ENCODE measurements at places on chromosomes 7 and 10.

DNA sequence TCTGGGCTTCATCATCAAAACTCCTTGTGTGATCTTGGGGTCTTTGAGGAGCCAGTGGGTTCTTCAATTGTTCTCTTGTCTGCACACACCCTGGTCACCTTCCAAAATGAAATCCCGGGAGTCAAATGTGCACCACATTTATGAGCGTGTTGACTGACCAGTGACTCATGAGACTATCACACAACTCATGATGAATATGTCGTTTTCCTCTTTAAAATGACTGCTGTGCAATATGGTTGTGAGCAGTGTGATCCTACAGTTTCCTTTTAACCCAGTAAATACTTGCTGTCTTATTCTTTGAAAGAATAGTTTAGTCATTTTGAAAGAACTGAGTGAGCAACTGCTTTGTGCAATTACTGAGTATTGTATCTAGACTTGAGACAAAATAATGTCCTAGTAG lies 149.2 kb downstream of the DYNC1I1 start:
- DNase-seq = no peak

GRCh38 chr7:92768501-92769393 lies 67.6 kb downstream of the CDK6 start:
- DNase-seq = no peak

- no peak for DNase-seq
Measured at GRCh38 chr7:93890041-93890463, 501 bp downstream of the TFPI2 start.

DNA sequence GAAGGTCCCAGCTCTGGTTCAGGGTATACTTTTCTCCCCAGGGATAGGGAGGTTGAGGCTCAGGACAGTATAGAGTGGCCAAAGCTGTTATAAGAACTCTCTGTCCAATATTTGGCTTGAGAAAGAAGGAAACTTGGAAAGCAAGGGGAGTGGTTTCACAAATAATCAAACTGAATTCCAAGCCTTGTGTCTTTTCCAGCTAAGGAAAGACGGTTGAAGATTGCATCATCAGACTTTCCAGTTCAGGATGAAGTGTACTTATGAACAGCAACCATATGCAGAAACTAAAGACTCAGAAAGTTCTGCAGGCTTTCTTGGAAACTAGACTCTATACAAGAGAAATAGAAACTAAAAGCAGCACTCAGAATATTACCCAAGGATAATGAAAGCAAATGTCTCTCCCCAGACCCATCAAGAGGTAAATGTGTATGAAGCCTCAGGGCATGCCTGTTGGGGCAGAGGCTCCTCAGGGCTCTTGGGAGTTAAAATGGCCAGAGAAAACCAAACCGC lies 46.4 kb downstream of the RAMP3 start:
- no peak for DNase-seq

GRCh38 chr7:72504061-72504706 lies 92.0 kb upstream of the CALN1 start:
- no peak for DNase-seq

DNA sequence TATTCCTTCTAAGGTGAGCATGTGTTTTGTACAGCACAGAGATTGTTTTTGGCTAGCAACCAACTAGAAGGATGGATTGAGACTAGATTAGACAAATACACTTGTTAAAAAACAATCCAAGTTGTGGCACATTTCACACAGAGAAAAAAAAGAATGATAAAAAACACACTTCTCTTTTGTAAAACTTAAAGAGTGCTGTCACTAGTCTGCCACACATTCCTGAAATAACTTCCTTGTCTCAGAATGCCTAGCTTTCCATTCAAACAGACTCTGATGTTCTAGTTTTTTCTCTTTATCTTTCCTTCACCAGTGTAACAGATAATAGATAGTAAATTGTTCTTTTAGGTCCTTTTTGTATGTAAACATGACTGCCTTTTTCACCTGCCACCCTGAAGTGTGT lies 11.4 kb downstream of the DLD start:
- no peak for DNase-seq

- no peak for DNase-seq
Measured at GRCh38 chr7:2510909-2511768, 8.4 kb upstream of the LFNG start.

GRCh38 chr10:45375101-45375500 lies 1.1 kb downstream of the ALOX5 start:
- DNase-seq = no peak

- DNase-seq = no peak
Measured at GRCh38 chr7:137658190-137658900, 188.4 kb downstream of the DGKI start.

DNA sequence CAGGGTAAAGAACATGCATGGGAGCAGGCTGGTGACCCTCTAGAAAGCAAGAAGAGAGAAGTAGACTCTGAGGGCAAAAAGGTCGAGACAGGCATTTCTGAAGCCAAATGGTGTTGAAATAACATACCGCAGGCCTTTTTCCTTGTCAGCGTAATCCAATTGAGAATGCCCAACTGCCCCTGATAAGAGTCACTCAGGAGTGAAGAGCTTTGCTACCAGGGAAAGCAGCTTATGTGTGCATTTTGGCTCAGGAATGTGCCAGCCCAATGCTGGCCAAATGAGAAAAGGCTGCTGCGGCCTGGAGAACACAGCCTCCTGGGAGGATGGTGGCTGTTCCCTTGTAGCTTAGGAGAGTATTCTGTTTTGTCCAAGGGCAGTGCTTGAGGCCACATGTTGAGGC lies 61.4 kb upstream of the NFKB2 start:
- DNase-seq = no peak

GRCh38 chr10:87750001-87750671 lies 67.9 kb downstream of the ATAD1 start:
- DNase-seq = no peak

- no peak for DNase-seq
Measured at GRCh38 chr10:15426558-15426957, 55.5 kb upstream of the FAM171A1 start.

DNA sequence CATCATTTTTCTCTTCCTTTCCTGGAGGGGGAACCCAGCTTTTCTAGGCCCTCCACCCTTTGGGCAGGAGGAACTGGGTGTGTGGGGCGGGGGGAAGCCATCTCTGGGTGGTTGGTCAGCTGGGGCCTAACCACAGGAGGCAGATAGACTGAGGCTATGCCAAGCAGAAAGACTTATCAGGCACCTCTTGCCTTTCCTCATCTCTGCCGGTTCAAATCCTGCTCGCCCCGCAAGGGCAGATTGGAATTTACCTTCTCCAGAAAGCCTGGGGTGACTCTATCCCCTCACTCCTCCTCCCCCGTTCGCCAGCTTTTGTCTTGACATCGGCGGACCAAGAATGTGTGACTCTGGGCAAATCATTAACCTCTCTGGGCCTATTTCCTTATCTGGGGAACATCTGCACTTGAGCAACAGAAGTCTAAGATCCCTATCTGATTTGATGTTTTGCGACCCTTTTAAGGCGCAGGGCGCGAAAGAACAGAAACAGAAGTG lies 584 bp upstream of the GARS1 start:
- no peak for DNase-seq

- no peak for DNase-seq
Measured at GRCh38 chr7:120806669-120807068, 51.3 kb downstream of the TSPAN12 start.

- no peak for DNase-seq
Measured at GRCh38 chr10:9158675-9159074, 1104.2 kb downstream of the GATA3 start.

GRCh38 chr10:98511876-98512275 lies 65.1 kb upstream of the HPS1 start:
- DNase-seq = no peak

- DNase-seq = no peak
Measured at GRCh38 chr10:21754410-21755011, 220.5 kb downstream of the MLLT10 start.

- no peak for DNase-seq
Measured at GRCh38 chr7:50246551-50246950, 58.0 kb upstream of the IKZF1 start.

DNA sequence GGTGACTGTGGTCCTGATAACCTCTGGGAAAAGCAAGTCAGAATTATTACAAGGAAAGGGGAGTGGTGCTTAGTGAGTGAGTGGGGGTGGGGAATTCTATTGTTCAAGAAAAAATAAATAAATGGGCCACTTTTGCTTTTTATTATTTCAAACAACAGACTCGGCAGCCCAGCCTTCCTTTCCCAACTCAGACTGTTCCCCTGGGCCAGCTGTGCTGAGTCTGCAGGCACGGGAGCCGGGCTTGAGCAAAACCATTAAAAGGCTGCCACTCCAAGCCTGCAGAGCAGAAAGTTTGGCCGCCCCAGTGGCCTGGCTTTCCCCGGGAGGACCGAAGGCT lies 90.0 kb downstream of the PLXNA4 start:
- DNase-seq = no peak

DNA sequence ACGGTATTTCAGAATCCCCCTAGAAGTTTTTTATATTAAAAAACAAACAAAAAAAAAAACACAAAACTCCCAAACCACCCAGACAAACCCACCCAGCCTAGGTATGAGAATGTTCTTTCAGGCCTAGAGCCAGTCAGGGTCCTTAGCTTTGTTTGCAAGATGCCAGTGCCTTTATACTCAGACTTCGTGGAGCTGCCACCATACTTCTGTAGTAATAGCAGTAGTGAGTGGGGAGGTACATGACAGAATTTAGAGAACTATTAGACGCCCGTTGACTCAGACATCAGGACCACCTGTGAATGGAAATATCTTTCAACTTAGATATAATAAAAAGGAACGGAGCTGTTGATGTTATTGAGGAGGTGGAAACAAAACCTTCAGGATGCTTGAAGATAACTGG lies 138.2 kb upstream of the MKLN1 start:
- DNase-seq = no peak

DNA sequence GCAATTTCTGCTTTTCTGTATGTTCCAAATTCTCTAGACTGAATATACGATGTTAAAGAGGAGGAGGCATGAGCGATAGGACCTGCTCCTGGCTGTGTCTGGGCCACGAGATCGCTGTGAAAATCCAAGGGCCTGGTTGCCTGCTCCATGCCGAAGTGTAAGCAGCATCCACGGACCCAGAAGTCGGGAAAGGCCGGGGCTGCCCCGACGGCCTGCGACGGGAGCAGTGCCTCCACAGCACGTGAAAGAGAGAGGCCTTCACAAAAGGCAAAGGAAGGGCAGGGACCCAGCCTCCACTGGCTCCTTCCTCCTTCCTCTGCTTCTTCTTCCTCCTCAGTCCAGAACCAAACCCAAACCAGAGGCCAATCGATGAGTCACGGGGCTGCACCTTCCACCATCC lies 122.9 kb upstream of the MGMT start:
- DNase-seq = no peak

- DNase-seq = no peak
Measured at GRCh38 chr10:9554321-9554720, 1463.4 kb upstream of the CELF2 start.

- DNase-seq = no peak
Measured at GRCh38 chr10:69451784-69452251, 553 bp downstream of the TSPAN15 start.

GRCh38 chr7:107284911-107285479 lies 116.2 kb downstream of the HBP1 start:
- DNase-seq = no peak

DNA sequence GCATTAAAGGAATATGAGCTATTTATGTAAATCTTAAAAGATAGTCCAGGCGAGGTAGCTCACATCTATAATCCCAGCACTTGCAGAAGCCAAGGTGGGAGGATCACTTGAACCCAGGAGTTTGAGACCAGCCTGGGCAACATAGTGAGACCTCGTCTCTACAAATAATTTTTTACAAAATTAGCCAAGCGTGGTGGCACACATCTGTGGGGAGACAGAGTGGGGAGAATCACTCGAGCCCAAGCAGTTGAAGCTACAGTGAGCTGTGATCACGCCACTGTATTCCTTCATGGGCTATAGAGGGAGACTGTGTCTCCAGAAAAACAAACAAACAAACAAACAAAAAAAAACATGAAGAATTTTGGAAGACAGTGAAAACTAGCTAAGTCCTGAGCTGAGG lies 28.4 kb downstream of the HERC4 start:
- no peak for DNase-seq

DNA sequence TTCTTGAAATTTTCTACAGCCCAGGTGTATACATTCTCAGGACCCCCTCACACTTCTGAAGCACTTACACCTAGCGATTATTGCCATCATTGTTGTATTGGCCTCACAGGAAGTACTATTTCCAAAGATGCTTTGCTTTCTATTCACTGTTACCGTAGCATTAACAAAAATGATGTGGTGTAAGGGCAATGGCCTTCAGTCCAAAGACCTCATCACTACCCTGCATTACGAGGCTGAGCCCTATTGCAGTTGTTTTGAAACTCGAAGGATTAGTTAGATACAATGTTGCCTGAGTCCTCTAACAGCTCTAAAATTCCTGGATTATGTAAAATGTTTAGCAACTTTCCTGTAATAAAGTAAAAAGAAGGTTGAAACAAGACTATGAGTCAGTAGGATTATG lies 2.9 kb downstream of the NRCAM start:
- DNase-seq = no peak

- DNase-seq = no peak
Measured at GRCh38 chr10:108411894-108412293, 1247.4 kb upstream of the SORCS1 start.

GRCh38 chr7:56447864-56448693 lies 331.9 kb upstream of the NUPR2 start:
- no peak for DNase-seq

DNA sequence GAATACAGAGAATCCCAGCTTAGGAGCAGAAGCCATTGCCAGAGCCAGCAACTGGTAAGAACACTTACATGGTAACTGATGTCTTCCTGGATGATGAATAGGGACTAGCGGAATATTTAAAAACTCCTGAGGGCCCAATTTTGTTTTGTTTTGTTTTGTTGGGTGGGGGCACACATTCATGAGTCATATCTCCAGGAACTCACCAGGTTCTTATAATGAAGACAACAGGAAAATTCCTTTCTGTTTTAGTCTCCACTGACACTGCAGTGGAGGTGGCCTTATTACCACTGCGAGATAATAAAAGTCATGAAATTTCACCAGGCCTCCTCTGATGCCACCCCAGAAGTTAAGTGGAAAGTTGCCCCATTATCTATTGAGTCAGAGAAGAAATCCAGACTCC lies 6.6 kb upstream of the CUZD1 start:
- DNase-seq = no peak

DNA sequence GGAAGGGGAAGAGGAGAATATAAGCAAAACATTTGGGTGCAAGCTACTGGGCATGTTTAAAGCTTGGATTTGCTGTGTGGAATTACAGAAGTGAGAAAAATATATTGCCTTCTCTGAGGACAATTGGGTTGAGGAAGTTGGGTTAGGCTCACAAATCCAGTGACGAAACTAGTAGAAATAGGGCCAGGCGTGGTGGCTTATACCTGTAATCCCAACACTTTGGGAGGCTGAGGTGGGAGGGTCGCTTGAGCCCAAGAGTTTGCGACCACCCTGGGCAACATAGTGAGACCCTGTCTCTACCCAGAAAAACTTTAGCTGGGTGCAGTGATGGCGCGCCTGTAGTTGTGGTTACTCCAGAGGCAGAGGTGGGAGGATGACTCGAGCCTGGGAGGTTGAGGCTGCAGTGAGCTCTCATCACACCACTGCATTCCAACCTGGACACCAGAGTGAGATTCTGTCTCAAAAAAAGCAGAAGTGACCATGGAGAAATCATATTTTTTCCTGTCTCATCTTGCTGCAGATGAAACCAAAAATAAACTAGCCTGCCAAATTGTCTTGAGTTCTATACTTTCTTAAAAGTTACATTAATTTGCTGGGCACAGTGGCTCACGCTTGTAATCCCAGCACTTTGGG lies 22.4 kb downstream of the NRBF2 start:
- DNase-seq = no peak

GRCh38 chr10:59290448-59290847 lies 71.9 kb downstream of the FAM13C start:
- DNase-seq = no peak

Measured in Right ventricle myocardium inferior (tissue), 1 donor.